Esophagus squamous epithelium (tissue), 5 donors: ENCODE measurements at places on chromosomes 7 and 10.

DNA sequence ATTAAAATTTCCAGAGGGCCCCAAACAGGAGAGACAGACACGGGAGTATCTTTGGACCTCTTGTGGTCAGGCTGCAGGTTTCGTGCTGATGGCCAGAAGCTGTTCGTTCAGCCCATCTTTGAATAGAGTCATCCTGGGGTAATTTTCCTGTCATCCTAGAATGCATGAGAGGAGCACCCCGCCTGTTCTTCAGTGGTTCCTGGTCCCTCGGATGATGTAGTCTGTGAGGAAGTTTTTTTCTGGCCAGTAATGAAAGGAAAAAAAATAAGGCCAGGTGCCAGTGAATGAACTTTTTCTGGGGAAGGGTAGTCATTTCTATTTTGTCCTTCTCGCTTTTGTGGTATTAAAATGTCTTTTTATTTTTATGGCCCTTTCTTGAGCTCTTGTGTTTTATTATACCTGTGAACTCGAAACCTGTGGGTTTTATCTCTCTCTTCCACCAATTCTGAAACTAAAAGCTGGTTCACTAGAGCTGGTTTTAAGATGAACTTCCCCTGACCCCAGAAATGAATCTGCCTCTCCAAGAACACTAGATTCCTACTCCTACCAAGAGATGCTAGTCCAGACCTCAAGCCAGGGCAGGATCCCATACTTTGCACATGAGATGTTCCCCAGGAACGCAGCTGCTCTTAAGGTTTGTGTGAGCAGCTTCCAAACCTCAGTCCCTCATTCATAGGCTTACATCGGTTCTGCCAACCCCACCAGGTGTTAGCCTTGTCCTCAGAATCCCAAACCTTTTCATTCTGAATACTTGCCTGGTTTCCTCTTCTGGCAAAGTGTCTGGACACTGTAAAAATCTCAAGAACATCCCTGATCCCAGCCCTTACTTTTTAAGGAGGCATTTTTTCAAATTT, 15.4 kb upstream of the MEST start:
- DNase-seq: no peak

GRCh38 chr10:119398996-119399395, 143.5 kb downstream of the RGS10 start:
- no peak for DNase-seq

- DNase-seq: no peak
Observed at GRCh38 chr7:46524350-46524749, 603.3 kb upstream of the IGFBP3 start.

DNA sequence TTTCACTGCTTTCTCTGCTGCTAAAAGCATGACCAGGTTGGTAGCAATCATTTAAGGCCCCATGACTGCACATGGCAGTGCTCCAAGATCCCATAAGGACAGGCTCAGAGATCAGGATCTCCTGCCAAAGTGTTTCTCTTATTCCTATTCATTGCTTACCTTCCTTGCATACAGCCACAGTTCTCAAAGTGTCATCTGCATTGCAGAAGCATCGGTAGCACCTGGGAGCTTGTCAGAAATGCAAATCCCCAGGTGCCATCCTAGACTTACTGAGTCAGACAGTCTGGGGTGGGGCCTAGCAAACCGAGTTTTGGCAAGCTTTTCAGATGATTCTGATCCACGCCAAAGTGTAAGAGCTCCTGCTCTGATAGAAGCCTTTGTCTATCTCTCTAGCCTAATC, 489.0 kb upstream of the AUTS2 start:
- DNase-seq: no peak

GRCh38 chr10:80455461-80456349, 1.6 kb downstream of the TSPAN14 start:
- DNase-seq: no peak

DNA sequence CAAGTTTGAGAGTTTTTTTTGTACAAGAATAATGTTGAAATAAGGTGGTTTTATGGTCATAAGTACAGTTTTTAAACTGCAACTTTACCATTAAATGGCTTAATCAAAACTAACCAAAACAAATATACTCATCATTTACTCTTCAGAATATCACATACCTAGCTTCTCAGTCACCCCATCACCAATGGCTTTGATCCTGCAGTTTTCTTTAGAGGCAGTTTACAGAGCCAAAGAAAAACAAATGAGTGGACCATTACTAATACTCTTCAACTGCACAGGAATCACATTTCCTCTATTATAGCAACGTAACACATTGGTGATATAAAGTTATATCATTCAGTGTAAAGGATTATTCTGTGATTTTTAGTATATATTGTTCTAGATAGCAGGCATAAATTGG, 576.1 kb upstream of the LRRTM3 start:
- DNase-seq: no peak

DNA sequence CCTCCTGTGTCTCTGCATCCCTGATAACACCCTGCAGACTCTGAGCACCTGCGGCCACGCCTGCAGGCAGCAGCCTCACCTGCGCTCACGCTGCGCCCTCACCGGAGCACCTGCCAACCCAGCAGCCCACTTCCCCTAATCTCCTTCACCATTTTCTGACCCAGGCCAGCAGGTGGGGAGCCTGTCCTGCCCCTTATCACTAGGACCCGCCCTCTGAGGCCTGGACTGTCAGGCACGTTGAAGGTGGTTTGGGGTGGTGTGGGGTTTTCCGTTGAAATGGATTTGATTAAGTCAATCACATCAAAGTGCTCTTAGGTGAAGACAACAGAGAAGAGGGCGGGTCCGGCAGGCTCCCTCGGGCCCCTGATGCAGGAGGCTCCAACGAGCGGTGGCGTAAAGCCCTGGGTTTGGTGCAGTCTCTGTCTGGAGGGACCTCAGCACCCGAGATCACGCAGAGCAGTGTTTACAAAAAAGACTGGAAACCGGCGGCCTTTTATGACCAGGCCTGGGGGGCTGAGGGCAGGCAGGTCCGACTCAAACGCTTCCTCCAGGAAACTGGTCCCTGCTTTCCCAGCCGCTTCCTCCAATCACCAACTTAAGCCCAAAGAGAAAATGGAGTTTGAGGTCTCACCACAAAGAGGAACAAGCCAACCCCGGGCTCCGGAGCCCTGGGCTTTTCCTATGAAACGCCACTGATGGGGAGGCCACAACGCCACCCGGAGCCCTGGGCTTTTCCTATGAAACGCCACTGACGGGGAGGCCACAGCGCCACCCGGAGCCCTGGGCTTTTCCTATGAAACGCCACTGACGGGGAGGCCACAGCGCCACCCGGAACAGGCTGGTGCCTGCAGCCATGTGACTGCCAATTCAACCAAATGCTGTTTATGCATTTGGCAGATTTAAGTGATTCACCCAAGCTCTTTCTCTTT, 45.5 kb downstream of the DPYSL4 start:
- no peak for DNase-seq

- DNase-seq: no peak
Observed at GRCh38 chr7:137877027-137877675, 30.4 kb upstream of the DGKI start.
